ENCODE measurements at places on chromosomes 1 and 21.
A peak's percentile ranks its signal among the peaks of the same experiment; 100 is the strongest.

DNA sequence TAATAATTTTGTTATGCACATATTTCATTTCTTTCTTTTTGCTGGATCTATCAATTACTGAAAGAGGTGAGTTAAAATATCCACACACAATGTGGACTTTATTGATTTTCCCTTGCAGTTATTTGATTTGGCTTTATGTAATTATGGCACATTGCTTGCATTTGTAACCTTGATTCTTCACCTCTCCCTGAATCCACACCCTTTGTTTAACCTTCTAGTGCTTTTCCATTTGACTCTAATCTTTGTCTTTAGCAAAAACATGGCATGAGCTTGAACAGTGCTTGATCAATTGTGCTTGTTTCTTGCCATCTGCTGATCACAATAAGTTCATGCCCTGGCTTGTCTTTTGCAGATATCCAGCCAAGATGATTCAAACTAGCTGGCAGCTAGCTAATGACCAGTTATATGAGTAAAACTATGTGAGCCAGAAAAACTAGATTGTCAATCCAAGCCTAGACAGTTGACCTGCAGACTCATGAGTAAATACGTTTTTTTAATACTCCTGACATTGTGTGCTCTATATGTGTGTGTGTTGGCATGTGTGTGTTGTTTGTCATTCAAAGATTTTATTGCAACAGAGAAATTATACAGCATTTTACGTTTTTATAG, 899.2 kb downstream of the NCAM2 start:
- DNase-seq = no peak

DNA sequence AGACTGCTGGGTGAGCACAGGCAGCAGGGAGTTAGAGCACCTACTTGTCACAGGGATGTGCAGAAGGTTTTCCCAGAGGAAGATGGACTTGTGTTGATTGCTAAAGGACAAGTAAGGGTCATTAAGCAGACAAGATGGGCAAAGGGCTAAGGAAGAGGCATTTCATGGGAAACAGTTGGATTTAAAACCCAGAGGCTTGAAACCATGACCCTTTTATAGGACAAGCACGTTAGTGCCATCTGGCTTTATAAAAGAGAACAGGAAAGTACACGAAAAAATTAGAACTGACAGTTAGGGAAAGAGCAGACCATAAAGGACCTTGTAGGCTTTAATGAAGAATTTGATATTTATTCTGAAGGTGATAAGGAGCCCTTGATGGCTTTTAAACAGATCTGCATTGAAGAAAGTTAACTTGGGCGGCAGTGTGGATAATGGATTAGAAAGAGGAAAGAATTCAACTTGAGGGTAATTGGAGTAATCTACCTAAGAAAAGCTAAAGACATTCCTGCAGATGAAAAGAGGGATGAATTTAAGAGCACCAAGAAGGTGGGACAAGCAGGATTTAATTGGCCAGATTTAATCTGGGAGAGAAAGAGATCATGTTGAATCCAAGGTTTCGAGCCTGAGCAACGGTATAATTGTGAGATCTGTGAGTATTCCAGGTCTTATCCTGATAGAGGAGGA, 68.6 kb downstream of the ZC3H11B start:
- no peak for DNase-seq

- no peak for DNase-seq
These were observed 9.2 kb downstream of the BACH1 start for GRCh38 chr21:29307718-29308455.

DNA sequence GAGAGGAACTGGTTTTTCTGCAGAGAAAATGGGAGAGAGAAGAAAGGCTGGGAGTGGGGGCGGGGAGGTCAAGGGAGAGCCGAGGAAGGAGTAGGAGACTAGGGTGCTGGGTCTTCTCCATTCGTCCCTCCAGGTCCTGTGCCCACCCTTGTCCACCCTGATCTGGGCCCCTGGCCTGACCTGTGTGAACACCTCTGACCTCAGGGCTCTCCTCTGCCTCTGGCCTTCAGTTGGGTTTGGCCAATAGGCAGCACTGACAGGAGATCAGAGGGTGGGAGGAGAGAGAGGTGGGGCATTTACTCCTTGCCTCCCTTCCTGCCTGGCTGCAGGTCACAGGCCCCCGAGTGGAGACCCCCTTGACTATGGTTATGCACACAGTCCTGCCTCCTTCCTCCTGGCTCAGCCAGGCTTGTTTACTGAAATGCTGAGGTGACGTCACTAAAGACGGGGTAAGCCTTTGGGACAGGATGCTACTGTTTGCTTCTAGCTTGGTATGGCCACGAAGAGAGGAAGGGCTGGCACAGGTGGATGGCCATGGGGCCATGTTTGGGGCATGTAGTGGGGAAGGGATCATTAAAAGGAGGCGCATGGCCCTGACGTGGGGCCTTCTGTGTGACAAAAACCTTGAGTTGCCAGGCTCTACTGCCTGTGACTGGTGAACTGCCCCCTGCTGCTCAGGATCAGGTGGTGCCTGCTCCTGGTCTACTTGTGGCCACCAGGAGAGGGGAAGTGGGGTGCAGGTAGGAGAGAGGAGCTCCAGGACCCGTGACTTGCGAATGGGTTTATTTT, 248.7 kb upstream of the CSF3R start:
- DNase-seq = no peak

GRCh38 chr21:45510466-45510955, 31.7 kb downstream of the SLC19A1 start:
- DNase-seq = no peak

DNA sequence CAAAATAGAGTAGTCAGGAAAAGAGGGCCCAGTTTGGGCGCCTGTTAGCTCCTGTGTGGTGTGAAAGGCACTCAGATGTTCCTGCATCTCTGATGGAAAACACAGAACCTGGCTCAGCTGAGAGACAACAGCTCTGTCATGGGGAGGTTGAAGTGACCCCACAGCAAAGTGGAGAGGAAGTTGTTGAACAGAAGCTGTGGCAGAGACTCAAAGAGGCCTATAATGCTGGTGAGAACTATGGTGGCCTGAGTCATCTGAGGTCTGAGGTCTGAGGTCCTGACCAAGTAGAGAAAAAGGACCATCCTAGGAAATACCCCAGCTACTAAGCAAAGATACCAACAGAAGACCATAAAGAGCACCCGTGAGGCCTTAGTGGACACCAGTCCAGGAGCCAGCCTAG, 45.6 kb upstream of the JAK1 start:
- DNase-seq = no peak

- DNase-seq = no peak
These were observed 320.7 kb downstream of the PTPRU start for GRCh38 chr1:29557066-29557465.

DNA sequence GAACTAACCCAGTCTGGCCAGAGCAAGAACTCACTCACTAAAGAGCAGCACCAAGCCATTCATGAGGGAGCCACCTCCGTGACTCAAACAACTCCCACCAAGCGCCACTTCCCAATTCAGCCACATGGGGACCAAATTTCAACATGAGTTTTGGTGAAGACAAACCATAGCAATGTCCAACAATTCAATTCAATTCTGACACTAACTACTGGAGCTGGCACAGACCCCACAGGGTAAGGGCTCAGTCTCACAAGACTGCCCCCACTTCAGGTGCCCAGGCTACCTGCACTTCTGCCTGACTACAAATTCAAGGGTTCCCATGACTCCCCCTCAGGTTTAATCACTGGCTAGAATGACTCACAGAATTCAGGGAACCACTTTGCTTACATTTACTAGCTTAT, 48.8 kb upstream of the RAP1A start:
- no peak for DNase-seq

GRCh38 chr1:181128592-181129497, 40.3 kb downstream of the IER5 start:
- no peak for DNase-seq

GRCh38 chr1:246279402-246279801, 227.7 kb downstream of the SMYD3 start:
- DNase-seq = no peak

DNA sequence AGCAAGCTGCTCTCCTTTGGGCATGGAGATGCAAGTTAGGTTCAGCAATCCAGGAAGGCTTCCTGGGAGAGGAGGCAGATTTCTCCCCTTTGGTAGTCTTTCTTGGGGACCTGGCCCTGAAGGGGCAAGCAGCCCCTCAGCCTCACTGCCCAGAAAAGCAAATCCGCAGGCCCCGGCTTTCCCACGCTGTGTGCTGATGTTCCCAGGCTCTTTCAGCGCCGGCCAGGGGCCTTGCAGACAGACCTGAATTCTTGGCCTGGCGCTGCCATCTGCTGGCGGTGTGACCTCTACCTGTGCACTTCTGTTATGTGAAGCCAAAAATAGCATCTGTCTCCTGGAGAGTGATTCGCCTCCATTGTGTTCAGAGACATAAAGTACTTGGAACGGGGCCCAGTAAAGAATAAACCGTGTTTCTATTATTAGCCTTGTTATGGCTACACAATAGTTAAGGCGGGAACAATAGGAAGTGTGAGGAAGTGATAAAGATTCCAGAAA, 64.8 kb downstream of the ALPL start:
- peak; percentile 63 for DNase-seq

DNA sequence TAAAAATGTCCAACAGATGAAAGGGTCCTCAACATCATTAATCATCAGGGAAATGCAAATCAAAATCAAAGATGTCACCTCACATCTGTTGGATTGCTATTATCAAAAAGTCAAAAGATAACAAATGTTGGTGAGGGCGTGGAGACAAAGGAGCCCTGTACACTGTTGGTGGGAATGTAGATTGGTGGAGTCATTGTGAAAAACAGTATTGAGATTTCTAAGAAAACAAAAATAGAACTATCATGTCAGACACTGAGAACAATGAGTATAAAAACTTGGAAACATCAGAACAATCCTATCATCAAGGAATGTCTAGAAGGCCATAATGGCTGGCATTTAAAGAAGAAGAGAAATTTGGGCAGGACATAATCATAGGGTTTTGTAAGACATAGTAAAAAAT, 209.2 kb upstream of the PTGFR start:
- DNase-seq = no peak

- no peak for DNase-seq
These were observed 5.3 kb downstream of the E2F2 start for GRCh38 chr1:23525558-23526250.

DNA sequence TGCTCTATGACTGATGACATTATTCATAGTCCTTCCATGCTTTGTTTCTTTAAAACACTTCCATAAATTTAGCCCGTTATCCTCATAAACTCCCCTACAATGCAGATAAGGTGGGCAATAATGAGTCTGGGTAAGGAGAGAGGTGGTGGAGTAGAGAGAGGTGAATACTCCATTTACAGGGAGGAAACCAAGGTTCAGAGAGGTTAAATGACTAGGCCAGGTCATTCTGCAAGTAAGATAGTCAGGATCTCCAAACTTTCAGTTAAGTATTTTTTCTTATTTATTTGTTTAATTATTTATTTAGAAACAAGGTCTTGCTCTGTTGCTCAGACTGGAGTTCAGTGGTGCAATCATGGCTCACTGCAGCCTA, 26.1 kb downstream of the PAFAH2 start:
- DNase-seq = no peak

DNA sequence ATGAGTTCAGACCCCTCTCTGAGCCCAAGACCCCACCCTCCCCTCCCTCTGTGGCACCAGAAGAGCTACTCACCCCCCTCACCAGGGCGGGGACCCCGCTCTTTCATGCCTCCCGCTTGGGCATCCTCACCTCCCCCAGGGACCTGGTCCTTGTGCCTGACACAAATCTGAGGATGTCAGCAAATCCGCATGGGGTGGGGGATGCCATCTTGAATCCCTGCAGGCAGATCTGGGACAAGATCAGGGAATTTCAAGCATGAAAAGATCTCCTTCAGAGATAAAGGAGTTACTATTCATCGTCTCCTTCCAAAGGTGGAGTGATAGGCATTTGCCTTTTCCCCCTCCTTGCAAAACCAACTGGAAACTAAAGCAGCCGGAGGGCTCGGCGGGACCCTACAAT, 81.1 kb downstream of the DISP3 start:
- DNase-seq = no peak

- no peak for DNase-seq
These were observed 567.3 kb upstream of the CXADR start for GRCh38 chr21:16945580-16945979.

- no peak for DNase-seq
These were observed 34.7 kb upstream of the LRRC3 start for GRCh38 chr21:44420416-44421205.

GRCh38 chr1:101276818-101277217, 40.0 kb downstream of the S1PR1 start:
- DNase-seq = no peak

GRCh38 chr21:34939673-34940331, 109.3 kb downstream of the RUNX1 start:
- no peak for DNase-seq

DNA sequence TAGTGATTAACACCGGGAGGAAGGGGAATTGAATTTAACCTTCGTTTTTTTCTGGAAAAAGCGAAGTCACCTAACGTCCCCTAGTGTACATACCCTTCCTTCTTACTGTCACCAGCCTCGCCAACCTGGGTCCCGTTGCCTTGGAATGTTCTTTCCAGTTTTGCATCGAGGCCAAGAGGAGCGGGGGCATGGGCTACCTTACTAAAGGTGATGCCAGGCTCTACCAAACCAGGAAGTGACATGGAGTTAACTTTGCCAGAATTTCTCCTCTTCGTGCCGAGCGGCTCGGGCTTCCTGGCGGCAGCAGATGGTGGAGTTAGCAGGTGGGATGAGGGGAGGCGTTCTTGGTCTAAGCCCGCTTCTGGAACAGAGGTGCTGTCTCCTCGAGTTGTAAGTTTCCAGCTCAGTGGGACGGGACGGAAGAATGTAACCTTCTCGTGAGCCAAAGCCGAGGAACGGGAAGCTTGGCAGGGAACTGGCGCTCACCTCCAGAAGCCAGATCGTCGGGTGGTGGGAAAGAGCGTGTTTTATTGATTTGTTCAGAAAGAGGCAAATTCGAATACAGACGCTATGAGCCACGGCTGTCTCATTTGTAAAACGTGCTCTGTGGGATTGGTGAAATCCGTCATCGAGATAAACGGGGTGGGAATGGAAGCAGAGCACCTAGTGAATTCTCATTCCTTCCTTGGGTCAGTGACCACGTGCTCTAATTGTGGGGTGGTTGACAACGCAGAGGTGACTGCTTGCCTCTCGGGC, 486 bp downstream of the NIPAL3 start:
- peak; percentile 48 for DNase-seq
